GM23248 (cell line): ENCODE measurements at places on chromosomes 2 and 18. TPM values are rescaled to one million over a fixed set of nuclear protein-coding genes. Genes with fewer than 3 reads are reported as not detected.

The SERPINB13 gene
- not detected in 2 replicates for total RNA-seq

The PIEZO2 gene
- total RNA-seq, result 1.1 and 1.5 TPM in 2 replicates

The CD8A gene
- 0.86 TPM in 1 of 2 replicates, not detected in the other for total RNA-seq

The MARCO gene
- not detected in 2 replicates for total RNA-seq

The IL1F10 gene
- not detected in 2 replicates for total RNA-seq

The MC2R gene
- not detected in 2 replicates for total RNA-seq

The C2orf78 gene
- total RNA-seq, result not detected in 2 replicates

The CELF4 gene
- not detected in 2 replicates for total RNA-seq
